Stimulated activated CD8-positive, alpha-beta memory T cell treated with anti-CD3 and anti-CD28 coated beads, Interleukin-7, amount 100 ng/mL, for 24 hours (primary cell): ENCODE measurements at places on chromosomes 12 and 14.

DNA sequence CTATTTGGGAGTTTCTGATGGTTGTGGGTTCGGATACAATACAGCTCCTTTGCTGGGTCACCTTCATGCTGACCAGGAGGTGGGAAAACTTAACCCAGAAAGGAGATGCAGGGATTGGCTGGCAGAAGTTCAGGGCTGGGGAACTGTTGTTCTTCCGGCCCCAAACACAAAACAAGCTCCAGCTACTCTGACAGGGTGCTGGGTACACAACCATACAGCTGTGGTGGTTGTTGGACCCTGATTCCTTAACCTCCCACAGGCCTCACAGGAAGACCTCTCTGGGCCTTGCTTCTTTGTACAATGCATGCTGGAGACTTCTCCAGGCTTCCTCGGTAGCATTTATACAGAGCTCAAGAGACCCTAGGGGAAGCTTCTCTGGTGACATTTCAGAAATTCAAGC, 47.6 kb downstream of the CPM start:
- DNase-seq = no peak

DNA sequence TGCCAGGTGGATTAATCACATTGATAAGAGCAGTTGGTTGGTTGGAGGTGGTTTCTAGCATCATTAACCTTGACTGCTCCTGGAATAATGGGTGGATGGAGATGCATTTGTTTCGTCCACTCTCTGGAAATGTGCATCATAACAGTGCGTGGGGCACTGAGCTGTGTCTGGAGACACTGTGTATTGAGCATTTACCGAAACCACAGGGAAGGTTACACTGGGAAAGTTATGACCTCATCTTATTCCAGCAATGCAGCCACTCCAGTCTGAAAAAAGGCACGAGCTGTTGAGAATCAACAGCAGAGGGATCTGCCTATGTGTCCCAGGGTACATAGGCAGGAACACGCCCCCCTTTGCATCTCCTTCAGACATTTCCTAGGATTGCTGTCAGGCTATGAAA, 27.2 kb downstream of the RNFT2 start:
- no peak for DNase-seq

DNA sequence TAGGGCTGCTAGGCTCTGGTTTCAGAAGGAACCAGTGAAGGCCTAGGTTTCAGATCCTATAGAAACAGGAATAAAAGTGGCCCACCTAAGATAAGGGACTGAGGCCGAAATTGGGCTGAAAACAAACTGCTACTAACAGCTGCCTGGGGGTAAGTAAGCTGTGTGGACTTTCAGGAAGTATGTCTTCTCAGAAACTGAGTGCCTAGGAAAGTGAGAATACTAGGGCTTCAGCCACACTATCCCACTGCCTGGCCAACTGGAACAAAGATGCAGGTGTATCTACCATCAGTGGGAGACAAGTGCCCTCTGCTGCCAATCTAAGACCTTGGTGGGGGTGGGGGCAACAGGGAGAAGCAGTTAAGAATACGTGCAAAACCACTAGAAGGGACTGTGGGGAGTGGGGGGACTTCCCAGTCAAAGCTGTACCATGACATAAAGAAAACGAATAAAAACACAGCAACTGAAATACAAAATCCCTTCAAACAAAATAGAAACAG, 82.5 kb downstream of the MED13L start:
- peak; percentile 6 for DNase-seq

GRCh38 chr12:101823891-101824290, 6.9 kb downstream of the GNPTAB start:
- DNase-seq = peak; percentile 21

- DNase-seq = no peak
These were observed 282.2 kb upstream of the FAR2 start for GRCh38 chr12:28866715-28867503.

DNA sequence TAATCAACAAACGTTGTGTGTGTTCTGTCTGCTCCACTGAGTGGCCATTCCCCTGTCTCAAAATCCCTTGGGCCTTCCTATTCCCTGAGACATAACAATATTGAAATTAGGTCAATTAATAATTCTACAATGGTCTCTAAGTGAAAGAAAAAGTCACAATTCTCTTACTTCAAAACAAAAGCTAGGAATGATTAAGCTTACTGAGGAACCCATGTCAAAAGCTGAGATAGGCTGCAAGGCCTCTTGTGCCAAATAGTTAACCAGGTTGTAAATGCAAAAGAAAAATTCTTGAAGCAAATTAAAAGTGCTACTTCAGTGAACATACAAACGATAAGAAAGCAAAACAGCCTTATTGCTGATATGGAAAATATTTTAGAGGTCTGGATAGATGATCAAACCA, 65.0 kb upstream of the AMIGO2 start:
- no peak for DNase-seq

GRCh38 chr12:126770188-126770587, 1496.8 kb upstream of the TMEM132C start:
- DNase-seq = no peak

DNA sequence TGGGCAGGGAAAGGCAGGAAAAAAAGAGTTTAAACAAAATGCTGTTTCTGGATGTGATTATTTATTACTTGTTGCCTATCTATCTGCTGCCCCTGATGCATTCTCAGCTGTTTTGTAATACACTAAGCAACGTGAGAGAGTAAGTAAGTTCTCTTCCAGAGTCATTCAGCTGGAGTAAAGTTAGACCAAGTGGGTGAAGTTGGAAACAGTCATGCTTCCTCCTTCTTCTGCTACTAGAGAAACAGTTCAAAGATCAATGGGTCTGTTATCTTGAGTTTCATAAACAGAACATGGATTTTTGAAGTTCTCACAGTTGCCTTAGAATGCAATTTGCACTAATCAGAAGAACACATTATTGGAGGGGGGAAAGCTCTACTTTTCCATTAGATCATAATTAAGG, 279.3 kb downstream of the EGLN3 start:
- DNase-seq = no peak

DNA sequence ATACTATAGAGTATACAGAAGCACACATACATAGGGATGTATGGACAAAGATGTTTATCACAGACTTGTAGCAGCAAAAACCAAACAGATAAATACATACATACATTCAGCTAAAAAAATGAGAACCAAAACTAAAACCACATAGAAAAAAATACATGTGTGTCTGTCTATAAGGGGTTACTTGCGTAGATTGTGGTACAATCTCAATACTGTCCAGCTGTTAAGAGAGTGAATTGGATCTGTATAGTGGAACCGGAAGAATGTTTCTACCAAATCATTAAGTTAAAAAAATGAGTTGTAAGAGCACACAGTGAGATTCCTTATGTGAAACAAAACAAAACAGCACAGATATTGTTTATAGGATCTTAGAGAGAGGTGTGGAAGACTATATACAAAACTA, 44.2 kb upstream of the DCD start:
- DNase-seq = no peak

DNA sequence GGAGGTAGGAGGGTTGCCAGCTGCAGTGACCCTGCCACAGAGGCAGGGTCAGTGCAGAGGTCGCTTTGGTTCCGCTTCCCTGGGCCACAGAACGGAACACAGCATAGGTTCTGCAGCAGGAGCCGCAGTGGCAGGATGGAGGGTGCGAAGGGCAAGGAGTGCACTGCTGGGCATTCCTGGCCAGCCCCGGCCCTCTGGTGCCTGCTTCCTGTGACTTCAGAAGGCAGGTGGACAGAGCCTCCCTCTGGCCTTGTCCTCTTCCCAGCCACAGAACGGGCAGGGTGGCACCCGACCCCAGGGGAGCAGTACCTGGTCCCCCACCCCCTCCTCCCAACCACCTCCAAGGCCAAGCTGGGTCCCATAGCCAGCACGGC, 37.7 kb downstream of the SLC8B1 start:
- DNase-seq = no peak

GRCh38 chr12:90238663-90239271, 530.1 kb upstream of the ATP2B1 start:
- DNase-seq = no peak

DNA sequence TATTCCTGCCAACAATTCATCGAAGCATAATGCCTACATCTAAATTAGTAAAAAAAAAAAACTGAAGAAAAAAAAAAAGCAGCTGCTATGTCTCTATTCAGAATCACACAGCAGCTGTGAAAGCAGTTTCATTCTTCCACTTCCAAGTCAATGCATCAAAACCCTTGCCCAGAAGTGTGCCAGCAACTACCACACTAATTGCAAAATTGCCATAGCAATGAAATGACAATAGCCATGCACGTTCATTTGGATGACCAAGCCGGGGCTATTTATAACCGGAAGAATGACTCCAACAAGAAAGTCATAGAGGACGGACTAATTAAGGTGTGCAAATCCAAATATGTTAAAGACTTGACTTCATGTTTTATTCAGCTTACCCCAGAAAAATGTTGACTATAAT, 42.5 kb downstream of the SLC2A13 start:
- no peak for DNase-seq
